ENCODE measurements at places on chromosomes 11 and 22. TPM values are rescaled to one million over a fixed set of nuclear protein-coding genes. Genes with fewer than 3 reads are reported as not detected.
A peak's percentile ranks its signal among the peaks of the same experiment; 100 is the strongest.

The CRYBB3 gene
- 0.27 TPM for polyA plus RNA-seq

The TRIM49 gene
- polyA plus RNA-seq = not detected

The CHST1 gene
- 11.1 TPM for polyA plus RNA-seq

- DNase-seq = no peak
These were observed 35.3 kb downstream of the EHF start for GRCh38 chr11:34656062-34656720.

GRCh38 chr11:17406818-17407149 is 18.3 kb upstream of the KCNJ11 start:
- no peak for DNase-seq

GRCh38 chr11:66438504-66439466 is at the start of gene MRPL11:
Gene MRPL11, minus strand, starts transcription at chr11:66438848. Its CDS starts 94 bp downstream, at chr11:66438754.
- DNase-seq = peak; percentile 96
